ENCODE measurements at places on chromosomes 1 and 21.

GRCh38 chr1:233587958-233588799 is 25.7 kb upstream of the KCNK1 start:
- no peak for DNase-seq

DNA sequence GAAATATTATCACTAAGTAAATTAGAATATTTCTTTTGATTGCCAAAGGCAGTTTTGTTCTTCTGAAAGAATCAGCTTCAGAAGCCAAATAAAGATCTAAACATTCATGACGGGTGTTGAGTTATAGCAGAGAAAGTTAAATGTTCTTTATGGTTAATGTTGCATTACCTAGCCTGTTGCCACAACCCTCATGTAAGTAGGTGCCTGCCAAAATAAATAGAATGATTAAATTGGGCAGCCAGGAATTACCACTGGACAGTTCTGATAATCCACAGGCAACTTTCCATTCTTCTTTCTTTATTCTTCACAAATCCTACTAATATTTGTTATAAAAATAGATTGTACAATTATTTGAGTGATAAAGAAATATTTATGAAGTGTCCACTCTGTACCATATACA is 217.9 kb upstream of the NRIP1 start:
- DNase-seq: no peak

GRCh38 chr1:109040989-109041620 is 797 bp downstream of the WDR47 start:
- DNase-seq: no peak

DNA sequence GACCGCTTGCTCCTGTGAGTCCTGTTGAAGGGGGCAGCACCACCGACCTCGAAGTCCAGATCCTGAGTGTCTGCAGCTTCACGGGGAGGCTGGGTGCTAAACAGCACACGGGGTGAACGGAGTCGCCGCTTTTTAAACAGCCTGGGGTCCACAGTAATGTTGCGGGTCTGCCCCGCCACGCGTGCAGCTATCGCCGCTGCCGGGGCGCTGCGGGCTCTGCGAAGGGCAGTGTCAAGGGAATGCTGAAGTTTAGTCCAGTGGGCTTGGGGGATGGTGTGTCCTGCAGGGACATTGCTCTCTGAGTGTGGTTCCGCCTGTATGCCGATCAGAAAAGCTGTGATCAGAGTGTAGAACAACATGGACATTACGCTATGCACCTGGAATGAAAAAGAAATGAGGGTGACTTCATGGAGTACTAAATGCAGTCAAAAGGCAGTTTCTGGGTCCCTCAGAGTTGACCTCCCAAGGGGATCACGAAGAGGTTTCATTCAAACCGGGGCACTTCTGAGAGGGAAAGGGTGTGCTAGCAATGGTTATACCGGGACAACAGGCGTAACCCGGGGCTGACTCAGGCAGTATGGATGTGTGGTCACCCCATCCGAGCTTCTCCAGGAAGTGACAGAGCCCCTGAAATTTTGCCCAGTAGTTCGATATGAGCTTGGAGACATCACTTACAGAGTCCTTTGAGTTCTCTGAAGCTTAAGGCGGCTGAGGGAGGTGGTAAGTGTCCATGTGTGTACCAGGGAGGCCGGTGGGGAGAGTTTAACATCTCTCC is 51.4 kb downstream of the NGF start:
- DNase-seq: no peak

GRCh38 chr1:119466445-119466844 is 40.6 kb upstream of the HSD3B1 start:
- no peak for DNase-seq

DNA sequence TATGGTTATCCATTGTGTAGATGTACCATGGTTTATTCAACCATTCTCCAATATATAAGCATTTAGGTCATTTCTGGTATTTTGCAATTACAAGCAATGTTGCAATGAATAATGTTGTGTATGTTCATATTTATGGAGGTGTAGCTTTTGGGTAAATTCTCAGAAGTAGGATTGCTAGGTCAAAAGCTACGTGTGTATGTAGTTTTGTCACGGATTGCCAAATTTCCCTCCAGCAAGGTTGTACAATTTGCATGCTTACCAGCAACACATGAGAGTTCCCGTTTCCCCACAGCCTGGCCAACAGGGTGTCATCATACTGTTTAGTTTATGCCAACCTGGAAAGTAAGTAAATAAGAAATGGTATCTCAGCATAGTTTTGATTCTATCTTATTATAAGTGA is 36.3 kb downstream of the IGSF5 start:
- DNase-seq: no peak

- DNase-seq: no peak
Measured at GRCh38 chr21:41318218-41318617, 1.6 kb downstream of the FAM3B start.

DNA sequence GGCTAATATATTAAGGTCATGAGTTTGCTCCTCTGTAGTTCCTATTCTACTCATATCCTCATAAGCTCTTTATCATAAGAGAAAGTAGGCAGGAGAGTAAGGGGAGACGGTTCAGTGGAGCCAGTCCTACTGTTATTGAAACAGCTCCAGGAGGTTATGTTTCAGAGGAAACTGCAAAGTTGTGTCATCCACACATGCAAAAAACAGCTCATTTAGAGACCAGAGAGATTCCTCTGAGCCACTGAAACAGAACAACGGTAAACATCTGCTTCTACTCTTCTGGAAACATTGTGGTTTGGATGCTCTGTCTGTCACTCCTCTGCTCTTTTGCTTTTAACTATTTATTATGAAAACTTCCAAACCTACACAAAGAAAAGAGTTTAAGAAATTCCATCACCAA is 66.3 kb upstream of the PPP2R5A start:
- no peak for DNase-seq

- DNase-seq: no peak
Measured at GRCh38 chr1:199809311-199809710, 218.2 kb upstream of the NR5A2 start.

- no peak for DNase-seq
Measured at GRCh38 chr1:181718034-181718433, 234.7 kb downstream of the CACNA1E start.

- DNase-seq: no peak
Measured at GRCh38 chr1:59742526-59742925, 72.2 kb upstream of the HOOK1 start.

- no peak for DNase-seq
Measured at GRCh38 chr1:1677718-1678580, 14.6 kb downstream of the SLC35E2B start.

- no peak for DNase-seq
Measured at GRCh38 chr1:110047463-110047862, 13.0 kb downstream of the STRIP1 start.

- DNase-seq: no peak
Measured at GRCh38 chr1:20037877-20038276, 32.1 kb upstream of the PLA2G5 start.

DNA sequence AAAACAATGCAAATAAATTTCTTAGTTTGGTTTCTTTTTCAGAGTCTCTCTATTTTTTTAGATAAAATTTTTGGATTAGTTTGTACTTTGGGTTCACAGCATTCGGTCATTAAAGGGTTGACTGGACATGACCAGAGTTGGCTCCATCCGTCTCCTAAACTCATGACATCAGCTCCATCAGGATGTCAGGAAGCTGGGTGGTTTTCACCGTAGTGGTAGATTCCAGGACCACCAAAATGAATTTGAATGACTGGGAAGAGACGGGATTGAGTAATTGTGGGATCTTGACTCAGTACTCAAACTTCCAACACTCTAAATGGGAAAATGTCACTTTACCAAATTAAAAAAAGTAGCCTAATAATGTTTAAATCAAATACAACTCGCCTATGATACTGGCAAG is 279.2 kb upstream of the DUSP10 start:
- no peak for DNase-seq

GRCh38 chr1:2050461-2050792 is 216 bp downstream of the PRKCZ start:
- DNase-seq: no peak

GRCh38 chr1:114482585-114482984 is 28.4 kb downstream of the TRIM33 start:
- DNase-seq: no peak

- no peak for DNase-seq
Measured at GRCh38 chr1:11316701-11317100, 43.7 kb downstream of the UBIAD1 start.

DNA sequence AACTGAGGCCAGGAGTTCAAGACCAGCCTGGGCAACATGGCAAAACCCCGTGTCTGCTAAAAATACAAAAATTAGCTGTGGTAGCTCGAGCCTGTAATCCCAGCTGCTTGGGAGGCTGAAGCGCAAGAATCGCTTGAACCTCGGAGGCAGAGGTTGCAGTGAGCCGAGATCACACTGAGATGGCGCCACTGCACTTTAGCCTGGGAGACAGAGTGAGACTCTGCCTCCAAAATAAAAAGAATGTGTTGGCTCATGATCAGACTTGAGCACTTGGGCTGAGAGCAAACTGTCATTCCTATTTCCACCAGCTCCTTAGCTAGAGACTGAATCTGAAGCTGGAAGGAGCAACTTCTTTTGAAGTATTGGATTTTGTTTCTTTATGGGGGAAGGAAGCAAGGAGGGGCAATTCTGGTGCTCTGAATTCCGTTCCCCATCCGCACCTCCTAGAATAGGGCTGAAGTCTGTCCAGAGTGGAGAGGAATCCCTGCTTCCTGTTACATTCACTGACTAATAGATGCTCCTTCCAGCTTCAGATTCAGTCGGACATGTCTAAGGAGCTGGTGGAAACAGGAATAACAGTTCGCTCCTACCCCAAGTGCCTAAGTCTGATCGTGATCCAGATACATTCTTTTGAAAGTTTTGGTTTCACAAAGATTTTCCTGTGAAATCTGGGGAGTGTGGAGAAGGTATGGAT is 3.8 kb downstream of the ZNF672 start:
- DNase-seq: no peak

Data from coronary artery (tissue), 2 donors.